ENCODE measurements at places on chromosomes 16 and 17.

DNA sequence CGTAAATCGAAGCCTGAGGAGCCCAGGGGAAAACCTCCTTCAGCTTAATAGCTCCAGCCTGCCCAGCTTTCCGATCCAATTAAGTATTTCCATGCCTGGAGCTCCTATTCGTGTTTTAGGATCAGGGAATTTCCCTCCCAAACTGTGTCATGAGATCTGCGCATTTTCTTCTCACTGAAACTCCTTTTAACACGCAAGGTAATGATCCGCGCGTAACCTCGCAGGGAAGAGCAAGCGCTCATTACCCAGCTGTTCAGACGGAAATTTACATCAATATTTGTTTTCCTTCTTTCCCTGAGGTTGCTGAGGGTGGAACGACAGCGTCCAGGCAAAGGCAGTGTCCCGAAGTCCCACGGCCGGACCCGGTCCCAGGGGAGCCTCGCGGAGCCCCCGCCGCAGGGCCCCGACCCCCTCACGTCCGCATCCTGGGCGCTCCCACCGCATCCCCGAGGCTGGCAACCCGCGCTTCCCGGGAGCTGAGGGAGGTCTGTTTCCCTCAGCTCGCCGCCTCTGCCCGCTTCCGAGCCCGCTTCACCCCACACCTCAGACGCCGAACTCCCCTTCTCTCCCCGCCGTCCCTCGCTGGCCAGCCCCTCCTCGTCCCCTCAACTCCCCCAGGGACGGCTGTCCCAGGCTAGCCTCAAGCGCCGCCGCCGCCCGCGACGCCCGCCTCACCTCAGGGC, 415 bp downstream of the ABCA5 start:
- no peak for DNase-seq

GRCh38 chr17:14070344-14070984, 1.2 kb downstream of the COX10 start:
- no peak for DNase-seq

DNA sequence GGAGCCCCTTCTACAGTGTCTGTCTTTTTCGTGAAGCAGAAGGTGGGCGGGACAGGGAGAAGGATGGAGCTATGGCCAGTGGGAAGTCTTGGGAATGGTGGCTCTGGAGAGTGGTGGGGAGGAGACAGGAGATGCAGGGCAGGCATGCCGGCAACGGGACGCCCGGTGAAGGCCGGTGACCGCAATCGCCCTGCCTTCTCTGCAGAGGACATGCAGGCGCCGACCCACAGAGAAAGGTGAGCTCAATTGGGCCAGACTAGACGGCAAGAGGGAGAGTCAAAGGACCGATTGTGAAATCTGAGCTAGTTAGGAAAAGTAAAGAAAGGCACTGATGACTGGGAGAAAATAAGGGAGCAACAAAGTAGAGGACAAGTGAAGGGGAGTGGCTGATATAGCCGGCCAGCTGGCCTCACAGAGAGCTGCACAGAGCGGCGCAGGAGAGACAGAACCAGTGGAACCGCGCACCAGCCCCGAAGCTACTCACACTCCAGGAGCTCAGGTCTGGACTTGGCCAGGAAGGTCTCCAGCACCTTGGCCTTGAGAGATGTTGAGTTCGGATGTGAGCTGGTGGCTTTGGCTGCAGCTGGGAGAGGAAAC, 18.9 kb downstream of the TRIM25 start:
- DNase-seq = no peak

DNA sequence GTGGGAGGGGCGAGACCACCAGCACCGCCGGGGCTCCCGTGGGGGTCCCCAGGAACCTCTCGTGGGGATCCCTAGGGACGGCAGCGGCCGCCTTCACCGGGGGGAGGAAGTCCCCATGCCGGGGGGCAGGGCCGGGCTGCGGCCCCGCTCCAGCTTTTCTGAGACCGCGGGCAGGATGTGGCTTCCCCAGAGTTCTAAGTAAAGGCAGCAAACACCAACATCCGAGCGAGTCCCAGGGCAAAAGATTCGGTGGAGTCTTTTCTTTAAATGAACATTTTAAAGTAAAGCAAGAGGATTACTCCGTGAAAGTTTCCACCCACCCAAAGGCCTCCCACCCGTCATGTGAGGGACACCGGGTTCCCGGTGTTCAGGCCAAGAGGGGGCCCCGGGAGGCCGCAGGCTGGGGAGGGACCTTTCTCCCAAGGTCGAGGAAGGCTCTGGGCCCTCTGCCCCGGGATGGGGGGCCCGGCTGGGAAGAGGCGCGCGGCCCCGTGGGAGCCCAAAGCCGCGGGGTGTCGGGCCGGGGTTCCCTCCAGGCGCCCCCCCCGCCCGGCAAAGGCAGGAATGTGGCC, 137.2 kb upstream of the RPH3AL start:
- peak; percentile 18 for DNase-seq

GRCh38 chr17:9645851-9646545, 681 bp downstream of the USP43 start:
- peak; percentile 38 for DNase-seq

GRCh38 chr16:89183975-89184676, 12.6 kb downstream of the CDH15 start:
- no peak for DNase-seq

GRCh38 chr16:842061-842476, 41.5 kb upstream of the GNG13 start:
- DNase-seq = no peak

DNA sequence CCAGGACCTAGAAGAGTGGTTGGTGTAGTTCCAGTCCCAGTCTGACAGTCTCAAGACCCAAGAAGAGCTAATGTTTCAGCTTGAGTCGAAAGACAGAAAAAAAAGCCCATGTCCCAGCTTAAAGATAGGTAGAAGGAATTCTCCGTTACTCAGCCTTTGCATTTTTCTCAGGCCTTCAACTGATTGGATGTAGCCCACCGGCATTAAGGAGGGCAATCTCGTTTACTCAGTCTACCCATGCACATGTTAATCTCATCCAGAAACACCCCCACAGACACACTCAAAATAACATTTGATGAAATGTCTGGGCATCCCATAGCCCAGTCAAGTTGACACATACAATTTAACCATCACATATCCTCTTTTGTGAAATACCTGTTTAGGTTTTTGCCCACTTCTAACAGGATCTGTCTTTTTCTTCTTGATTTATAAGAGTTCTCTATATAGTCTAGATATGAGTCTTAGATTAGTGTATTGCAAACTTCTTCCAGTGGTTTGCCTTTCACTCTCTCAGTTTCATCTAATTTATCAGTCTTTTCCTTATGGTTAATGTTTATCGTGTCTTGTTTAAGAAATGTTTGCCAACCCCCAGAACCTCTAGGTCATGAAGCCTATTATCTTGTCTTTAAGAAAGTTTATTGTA, 7.6 kb upstream of the NUP93 start:
- no peak for DNase-seq

DNA sequence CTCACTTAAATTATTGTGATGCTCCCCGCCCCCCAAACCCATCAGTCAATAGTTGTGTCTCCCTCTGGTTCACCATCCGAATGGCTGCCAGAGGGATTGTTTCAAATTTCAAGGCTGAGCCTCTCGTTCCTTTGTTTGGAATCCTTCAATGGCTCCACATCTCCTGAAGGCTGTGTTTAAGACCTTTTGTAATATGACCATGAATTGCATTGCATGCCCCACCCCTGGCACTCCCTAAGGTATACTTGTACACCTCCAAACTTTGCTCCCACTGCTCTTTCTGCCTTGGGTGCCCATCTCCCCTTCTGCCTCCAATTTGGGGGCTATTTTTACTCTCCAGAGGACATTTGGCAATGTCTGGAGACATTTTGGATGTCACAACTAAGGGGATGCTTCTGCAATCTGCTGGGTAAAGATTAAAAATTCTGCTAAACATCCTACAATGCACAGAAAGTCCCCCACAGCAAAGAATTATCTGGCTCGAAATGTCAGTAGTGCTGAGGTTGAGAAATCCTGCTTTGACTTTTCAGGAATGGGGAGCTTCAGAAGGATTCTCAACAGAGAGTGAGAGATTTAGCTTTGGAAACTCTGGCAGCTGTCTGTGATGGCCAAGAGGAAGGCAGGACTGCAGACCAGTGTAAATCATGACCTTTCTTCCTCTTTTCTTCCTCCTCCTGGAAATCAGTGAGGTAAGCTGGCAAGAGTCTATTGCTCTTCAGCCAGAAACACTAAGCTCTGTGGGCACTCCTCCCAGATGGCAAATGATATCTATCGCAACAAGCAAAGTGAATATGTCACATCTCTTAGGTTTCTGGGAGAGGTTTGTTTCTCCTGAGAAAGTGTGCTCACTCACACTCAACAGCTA, 8.7 kb upstream of the IL4R start:
- DNase-seq = no peak

- no peak for DNase-seq
Measured at GRCh38 chr17:79942591-79943346, 92.9 kb downstream of the TBC1D16 start.

GRCh38 chr16:49800876-49801275, 55.0 kb downstream of the ZNF423 start:
- DNase-seq = no peak

Data from T-helper 2 cell (primary cell).